Activated naive CD8-positive, alpha-beta T cell treated with anti-CD3 and anti-CD28 coated beads for 36 hours (primary cell): ENCODE measurements at places on chromosomes 12 and 14.

DNA sequence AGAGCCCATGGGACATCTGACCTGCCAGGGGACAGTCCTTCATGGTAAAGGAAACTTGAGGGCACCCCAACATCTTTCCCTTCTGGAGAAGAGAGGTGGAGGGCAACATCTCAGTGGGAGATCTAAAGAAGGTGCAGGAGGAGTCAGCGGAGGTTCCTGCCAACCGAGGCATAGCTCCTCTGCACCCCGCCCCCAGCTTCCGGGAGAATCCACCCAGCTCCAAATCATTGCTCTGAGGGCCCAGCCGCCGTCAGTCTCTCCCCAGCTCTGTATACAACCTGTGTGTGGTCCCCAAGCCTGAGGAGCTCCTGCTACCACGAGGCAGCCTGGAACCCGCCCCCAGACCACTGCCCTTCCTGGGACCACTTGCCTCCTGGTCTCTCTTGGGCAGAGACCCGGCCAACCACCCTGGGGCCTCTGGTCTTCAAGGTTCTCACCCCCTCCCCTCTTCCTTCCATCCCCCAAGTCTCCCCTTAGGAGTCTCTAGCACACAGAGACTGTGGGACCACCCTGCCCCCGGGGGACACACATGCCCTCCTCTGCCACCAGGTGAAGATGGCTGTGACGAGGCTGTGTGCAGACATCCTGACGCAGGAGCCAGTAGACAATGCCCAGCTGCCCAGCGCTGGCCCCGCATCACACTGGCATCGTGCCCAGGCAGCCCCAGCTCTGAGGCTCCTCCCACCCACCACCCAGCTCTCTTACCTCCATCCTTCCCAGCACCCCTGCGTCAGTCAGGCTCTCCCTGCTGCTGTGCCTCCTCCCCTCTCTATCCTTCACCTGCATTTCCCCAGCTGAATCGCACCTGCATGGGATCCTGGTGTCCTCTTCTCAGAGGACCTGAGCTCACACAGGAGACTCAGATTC, 13.0 kb upstream of the NUDT14 start:
- DNase-seq: peak; percentile 57

GRCh38 chr12:32877601-32878459, 18.7 kb downstream of the PKP2 start:
- no peak for DNase-seq

DNA sequence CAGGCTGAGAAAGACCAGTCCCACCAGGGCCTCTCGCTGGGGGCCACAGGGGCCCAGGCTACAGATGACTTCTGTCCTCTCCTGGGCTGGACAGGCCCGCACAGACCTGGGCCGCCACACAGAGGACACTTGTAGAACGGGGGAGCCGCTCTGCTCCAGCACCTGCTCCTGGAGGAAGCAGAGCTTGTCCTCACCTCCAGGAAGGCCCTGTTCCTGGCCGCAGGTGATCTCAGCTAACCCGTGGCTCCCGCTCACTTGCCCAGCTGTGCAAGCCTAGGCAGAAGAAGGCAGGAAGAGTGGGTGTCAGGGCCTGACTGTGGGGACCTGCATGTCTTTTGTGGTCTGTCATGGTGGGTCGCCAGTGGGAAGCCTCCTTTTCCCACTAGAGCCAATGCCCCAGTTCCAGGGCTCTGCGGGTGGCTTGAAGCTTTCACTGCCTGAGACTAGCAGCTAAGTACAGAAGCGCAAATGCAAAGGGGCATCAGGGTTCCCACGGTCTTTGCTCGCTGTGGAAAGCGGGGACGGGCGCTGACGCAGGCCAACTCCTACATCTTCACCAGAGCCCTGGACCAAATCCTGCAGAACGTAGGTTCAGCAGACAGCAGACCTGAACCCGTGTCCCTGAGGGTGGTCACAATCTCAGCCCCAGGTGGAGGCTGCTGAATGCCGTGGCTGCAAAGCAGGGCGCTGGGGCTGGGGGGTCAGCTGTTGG, 8.8 kb upstream of the CEP170B start:
- DNase-seq: no peak

GRCh38 chr14:37596790-37597472, 1.5 kb downstream of the TTC6 start:
- no peak for DNase-seq

- no peak for DNase-seq
Measured at GRCh38 chr12:48351022-48351708, 446 bp upstream of the ZNF641 start.

- no peak for DNase-seq
Measured at GRCh38 chr12:45381351-45381750, 165.5 kb downstream of the ANO6 start.

DNA sequence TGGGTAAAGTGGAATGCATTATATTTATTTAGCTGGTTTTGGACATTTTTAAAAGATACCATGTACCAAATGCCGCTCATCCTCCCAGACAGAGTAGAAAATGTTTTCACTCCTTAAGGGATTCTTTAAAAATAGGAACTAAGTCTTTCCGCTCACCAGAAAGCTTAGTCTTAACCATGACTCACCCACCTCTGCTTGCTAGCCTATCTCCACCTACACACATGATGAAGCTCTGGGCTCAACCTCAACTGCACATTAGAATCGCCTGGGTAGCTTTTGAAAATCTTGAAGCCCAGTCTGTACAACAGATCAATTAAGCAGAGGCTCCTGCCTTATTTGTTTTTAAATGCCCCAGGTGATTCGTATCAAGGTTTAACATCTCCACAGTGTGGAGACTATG, 260.5 kb downstream of the NEDD1 start:
- DNase-seq: no peak

GRCh38 chr14:92585981-92586937, 72.7 kb downstream of the RIN3 start:
- peak; percentile 38 for DNase-seq

DNA sequence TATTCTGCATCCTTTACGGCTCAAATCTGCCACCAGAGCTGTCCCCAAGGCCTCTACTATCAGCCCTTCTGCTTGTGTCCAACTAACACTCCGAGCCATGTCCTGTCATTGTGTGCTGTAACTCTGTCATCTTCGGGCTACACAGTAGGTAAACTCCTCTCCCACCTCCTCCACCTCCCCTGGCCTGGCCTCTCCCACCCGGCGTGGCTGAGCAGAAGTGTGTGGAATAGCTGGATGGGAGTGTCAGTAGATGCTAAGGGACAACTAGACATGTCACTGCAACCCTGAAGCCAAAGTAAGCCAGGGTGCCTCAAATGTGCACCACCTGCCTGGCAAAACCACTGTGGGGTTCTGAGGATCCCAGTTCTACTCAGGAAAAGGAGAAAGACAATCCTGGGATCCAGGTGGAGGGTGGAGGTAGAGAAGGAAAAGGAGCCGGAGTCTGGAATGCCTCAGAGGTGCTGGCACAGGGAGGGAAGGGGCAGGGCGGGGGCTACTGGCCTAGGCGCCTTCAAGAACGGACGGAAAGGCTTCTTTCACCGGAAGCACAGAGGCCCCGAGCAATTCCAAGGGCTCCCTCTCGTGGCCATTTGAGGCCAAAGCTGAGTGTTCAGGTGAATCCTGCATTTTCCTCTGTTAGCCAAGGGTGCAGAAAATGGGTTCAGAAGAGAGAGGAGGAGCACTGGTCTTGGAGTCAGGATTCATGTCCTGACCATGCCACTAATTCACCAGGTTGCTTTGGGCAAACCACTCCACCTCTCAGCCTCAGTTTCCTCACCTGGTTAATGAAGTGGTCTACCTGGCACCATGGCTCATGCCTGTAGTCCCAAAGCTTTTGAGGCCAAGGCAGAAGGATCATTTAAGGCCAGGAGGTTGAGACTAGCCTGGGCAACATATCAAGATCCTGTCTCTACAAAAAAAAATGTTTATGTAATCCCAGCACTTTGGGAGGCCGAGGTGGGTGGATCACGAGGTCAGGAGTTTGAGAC, 20.5 kb upstream of the FAM181A start:
- DNase-seq: peak; percentile 58

DNA sequence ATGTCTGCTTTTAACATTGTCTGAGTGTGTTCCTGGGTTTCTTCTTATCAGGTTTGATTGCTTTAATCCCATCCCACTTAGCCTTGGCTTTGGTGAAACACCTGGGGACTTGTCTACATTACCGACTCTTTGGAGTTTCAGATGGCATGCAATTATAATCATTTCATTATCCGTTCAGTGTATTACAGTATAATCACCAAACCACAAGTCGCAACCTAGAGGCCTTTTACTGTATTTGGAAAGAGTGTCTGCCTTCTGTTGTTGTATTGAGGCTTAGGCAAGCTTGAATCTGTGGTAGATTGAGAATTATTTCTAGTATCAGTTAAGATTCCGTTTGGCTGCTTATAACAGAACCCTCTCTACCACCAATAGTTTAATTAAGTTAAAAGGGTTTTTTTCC, 103.9 kb downstream of the TGFB3 start:
- no peak for DNase-seq

GRCh38 chr12:62692884-62693283, 226.3 kb downstream of the MON2 start:
- DNase-seq: no peak

GRCh38 chr12:1605129-1606020, 11.0 kb upstream of the FBXL14 start:
- DNase-seq: peak; percentile 41

- no peak for DNase-seq
Measured at GRCh38 chr12:29133181-29133580, 15.9 kb upstream of the FAR2 start.

- DNase-seq: no peak
Measured at GRCh38 chr14:51087031-51087441, 7.9 kb downstream of the TRIM9 start.

GRCh38 chr14:91159906-91160305, 46.0 kb downstream of the DGLUCY start:
- DNase-seq: no peak

DNA sequence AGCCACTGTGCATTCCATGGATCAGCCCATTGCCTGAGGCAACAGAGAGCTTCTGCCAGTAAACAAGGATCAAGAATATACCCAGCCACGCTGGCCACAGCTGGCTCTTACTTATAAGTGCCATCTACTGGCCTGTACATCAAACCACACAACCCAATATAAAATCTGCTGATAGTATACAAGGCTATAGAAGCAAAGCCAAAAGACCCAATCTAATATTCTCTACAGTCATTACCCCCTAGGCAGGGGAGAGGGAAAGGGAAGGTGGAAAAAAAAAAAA, 4.4 kb upstream of the FAM186B start:
- no peak for DNase-seq

- DNase-seq: no peak
Measured at GRCh38 chr14:24032727-24033418, 18.9 kb upstream of the CARMIL3 start.

DNA sequence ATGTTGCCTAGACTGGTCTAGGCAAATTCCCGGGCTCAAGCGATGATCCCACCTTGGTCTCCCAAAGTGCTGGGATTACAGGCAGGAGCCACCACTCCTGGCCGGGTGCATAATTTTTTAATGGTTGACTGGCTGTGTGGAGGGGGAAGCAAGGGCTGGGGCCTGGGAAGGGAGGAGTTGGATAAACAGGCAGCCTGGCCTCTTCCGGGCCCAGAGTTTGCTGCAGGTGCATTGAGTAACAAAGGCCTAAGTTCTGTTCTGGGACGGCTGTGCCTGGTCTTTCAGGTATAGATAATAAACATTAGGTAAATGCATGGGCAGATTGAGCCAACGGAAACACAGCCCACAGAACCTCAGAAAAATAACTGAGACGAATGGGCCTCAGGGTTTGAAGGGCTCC, 191.3 kb upstream of the TBX3 start:
- DNase-seq: no peak
